Fibroblast of skin of scalp (primary cell): ENCODE measurements at places on chromosomes 7 and 10.
A peak's percentile ranks its signal among the peaks of the same experiment; 100 is the strongest.

DNA sequence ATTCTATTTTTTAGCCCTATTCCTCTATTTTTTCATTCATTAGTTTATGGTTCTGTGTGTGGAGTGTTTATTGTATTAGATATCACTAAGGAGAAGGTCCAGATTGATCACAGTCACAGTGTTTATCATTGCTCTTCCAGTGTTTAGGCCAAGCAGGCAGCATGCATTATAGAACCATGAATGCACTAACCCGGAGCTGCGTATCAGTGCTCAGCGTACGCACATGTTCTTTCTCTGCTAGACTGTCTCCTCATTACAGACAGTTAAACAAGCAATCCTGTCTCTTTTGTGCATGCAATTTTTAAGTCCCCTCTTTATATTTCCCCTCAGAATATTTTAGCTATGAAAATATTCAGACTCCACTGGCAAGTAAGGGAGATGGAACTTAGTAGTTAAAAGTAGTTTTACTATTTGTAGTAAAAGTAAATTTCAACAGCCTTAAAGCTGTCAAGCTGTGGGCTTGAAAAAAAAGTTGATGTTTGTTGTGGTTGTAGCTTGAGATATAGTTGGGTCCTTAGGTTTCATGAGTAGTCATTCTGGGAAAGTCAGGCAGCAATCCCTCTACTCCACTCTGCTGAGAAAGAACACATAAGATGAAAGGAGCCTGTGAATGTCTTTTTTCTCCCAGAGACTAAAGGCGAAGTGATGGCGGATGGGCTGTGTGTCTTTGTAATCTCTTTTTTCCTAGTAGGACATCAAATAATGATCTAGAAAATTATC lies 260.4 kb downstream of the CDK14 start:
- no peak for DNase-seq

- no peak for DNase-seq
These were observed 55.5 kb upstream of the FIGNL1 start for GRCh38 chr7:50505553-50506210.

DNA sequence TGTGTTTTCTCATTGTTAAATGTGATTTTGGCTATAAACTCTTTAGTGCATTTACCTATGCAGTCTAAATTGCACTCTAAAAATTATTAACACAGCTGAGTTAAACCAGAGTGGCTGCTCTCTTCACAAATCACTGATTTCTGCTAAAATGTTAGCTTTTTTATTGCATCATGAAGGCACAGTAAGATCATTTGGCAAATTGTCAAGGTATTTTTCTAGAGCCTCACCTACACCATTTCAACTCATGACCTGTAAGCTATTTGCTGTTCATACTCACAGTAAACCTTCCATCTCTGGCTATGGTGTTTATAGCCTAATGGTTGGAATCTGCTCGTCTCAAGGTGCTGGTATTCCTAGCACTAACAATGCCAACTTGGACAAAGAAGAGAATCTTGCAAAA lies 25.7 kb downstream of the NDUFB2 start:
- DNase-seq, result no peak

- DNase-seq, result peak; percentile 55
These were observed 260.3 kb upstream of the FERD3L start for GRCh38 chr7:19405541-19405940.

DNA sequence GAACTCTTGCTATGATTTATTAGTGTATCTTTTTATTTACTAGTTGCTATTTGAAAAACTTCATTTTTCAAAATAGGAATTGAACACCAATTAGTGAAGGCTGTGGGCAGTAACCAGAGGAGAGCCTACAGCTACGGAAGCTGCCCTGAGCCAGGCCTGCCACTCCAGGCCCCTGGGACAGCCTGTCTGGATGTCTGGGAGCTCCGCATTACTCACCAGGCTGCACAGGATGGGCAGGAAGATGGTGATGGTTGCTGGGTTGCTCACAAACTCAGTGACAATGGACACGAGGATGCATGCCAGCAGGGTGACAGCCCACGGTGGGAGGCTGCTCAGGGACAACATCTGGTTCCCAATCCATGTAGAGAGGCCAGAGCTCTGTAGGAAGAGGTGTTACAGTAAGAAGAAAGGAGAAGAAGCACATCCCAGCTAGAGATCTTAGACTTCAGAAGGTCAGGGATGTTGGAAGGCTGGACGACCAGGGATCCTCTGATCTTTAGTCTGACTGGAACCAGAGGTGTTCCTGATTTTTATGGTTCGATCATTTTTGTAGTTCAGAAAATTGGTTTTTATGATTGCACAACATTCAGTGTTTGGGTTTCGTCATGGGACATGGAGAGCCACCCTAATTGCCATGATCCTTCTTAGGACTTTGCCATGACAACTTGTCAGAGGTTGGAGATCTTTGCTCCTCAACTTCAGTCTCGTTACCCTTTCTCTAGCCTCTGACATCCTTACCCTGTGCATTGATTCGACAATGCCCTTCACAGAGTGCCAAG lies 23.2 kb downstream of the STMP1 start:
- peak; percentile 68 for DNase-seq

DNA sequence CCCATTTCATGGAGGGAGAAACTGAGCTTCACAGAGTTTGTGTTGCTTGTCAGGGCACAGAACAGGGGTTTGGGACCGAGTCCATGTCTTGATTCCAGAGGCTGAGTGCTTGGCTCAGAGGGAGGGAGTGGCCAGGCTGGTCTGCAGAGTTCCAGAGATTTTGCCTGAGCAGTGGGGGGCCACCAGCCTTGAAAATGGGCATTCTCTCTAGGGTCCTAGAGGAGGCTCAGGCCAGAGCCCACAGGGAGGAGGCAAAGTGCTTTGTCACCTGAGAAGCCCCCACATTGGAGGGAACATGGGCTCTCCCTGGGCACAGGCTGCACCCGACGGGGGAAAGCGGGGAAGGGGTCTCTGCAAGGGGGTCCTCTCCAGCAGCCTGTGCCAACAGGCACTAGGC lies 51.5 kb downstream of the DOCK1 start:
- DNase-seq, result no peak

DNA sequence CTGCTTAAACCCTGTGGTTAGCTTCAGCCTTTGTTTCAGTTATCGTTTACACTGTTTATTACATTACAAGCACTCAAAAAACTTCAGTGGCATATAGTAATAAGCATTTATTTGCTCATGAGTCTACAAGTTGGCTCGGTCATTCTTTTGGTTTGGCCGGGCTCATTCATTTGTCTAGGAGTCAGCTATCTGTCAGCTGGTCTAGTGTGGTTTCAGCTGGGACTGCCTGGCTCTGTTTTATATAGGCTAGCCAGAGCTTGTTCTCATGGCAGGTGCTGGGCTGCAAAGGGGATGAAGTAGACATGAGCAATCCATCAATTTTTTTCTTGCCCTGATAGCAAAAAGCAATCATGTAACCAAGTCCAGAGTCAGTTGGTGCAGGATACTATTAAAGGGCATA lies 103.6 kb downstream of the MKLN1 start:
- DNase-seq, result peak; percentile 1

DNA sequence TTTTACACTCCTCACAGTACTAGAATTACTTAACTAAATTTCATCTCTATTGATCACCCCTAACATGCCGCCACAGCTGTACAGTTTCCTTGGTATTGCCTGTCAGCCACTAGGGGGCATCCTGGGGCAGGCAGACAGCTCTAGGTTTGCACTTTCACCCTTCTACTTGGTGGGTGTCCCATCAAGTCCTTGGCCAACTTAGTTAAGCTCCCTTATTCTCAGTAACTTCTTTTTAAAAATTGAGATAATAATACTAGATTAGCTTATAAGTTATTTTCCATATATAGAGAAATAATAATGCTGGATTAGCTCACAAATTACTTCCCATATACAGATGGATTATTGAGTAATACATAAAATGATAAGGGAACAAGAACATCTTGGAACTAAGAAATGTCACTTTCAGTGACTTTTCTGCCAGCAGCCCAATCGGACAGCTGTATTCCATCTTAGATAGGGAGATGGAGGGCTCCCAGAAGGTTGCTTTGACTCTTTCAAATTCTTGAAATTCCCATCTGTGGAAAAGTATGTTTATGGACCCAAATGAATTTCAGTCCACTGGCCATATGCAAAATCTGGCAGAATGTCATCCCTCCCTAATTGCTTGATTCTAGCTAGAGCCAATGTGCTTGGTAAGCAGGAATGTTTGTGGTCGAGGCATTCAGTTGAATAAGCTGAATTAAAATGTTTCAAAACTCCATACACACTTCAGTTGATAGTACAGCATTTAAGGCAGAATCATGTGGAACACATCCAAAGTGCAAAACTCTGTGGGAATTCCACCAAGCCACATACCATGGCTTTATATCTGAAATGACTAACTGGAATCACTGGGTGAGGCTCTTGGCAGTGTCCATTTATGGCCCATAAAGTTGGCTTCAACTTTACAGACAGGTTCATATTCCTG lies 309.7 kb downstream of the CSTF2T start:
- peak; percentile 100 for DNase-seq

DNA sequence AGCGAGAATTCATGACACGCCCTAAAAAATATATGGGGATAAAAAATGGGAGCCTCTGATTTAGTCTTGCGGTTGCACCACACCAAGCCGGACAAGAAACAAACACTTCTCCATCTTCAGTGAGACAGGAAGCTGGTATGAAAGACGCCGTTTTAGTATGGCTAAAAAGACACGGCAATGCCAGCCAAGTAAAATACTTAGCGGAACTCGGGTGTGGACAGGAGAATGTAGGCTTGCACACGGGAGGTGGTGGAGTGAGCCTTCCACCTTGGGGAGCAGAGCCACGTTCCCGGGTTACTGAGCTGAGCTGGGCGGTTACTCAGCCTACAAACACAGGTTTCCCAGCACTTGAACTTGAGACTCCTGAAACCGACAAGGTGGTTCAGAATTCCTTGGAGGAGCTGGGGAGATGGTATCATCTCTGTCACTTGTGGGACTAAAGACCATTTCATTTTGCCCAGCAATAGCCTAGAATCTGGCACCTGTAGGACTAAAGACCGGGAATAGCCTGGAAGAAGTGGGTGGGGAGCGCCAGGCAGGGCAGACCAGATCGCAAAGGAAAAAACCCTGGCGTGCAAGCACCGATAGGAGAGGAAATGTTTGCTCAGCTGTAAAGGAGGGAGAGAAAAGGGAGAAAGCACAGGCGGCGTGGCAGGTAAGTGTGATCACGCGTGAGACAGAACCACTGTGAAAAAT lies 34.8 kb upstream of the SEPHS1 start:
- no peak for DNase-seq

- DNase-seq, result peak; percentile 38
These were observed 815 bp downstream of the CCSER2 start for GRCh38 chr10:84329196-84329611.

- no peak for DNase-seq
These were observed 45.0 kb upstream of the JAZF1 start for GRCh38 chr7:28225576-28225975.

GRCh38 chr7:74006451-74007241 lies 21.3 kb upstream of the ELN start:
- no peak for DNase-seq

GRCh38 chr10:62506371-62506770 lies 132.2 kb downstream of the ZNF365 start:
- DNase-seq, result no peak

- no peak for DNase-seq
These were observed 77.4 kb upstream of the SEM1 start for GRCh38 chr7:96786998-96787395.
